ENCODE measurements at places on chromosomes 12 and 14.

GRCh38 chr14:104135904-104136471, 2.4 kb upstream of the KIF26A start:
- DNase-seq, result no peak

DNA sequence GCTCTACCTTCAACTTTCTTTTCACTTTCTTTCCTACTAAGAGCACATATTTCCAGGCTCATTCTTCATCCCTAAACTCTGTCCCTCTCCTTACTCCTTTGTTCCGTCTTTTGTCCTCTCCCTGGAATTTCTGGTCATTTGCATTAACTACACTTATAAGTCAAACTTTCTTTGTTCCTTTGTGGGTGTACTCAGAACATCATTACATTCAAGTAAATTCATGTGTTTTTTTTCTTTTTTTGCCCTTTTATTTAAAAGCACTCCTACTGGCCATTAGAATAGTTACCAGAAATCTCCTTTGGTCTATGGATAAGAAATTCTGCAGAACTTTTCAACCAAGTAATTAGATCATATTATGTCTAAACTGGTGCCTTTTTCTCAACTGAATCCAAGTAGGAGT, 802.6 kb downstream of the DIO2 start:
- DNase-seq, result no peak

DNA sequence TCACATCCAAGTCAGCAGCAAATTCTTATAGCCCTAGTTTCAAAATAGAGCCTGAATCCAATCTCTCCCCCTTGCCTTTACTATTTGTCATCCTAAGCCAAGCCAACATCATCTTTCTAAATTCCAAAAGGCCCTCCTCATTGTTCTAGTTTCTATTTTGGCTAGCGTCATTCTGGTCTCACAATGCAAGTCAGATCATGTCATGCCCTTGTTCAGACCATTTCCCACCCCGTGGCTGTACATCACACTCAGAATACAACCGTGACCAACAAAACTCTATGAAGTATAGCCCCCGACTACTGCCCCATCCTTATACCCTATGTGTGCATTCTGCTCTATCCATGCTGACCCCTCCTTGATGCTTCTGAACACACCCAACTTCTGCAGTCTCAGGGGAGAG, 12.3 kb upstream of the GNG2 start:
- DNase-seq, result no peak

GRCh38 chr12:112598626-112599025, 179.9 kb downstream of the PTPN11 start:
- no peak for DNase-seq

- DNase-seq, result no peak
These were observed 31.5 kb upstream of the ACTN1 start for GRCh38 chr14:69010648-69011047.

GRCh38 chr12:118061873-118062843, 1.2 kb upstream of the WSB2 start:
- DNase-seq, result no peak

DNA sequence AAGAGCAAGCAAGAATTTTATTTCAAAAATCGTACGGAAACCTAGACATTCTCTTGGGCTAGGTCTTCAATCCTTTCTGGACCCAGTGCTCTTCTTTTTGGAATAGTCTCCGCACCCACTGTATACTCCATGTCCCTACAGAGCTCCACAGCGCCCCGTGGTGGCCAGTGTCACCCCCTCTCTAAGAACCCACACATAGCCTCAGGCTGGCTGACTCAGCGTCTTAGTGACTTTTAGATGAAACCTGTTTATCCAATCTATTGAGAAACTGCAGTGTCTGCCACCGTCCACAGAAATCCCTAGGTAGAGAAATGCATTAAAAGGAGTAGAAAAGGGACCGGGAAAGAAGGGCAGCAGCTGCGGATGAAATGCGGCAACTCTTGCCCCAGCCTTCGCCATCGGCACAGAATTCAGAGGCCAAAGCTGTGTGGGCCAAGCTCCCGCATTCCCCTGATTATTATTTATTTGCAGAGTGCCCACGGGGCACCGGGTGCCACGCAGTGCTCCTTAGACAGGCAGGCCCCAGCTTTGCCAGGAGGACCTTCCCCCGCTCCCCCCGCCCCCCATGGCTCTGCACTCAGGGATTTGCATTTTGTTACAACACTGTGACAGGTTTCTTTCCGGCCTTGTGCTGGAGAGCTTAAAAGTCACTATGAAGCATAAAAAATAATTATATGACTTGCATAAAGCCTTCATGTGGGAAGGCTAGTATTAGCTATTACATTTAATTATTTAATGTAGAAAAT, 170.1 kb upstream of the FKBP4 start:
- DNase-seq, result no peak

- DNase-seq, result no peak
These were observed 909 bp upstream of the TAOK3 start for GRCh38 chr12:118373616-118374015.

- no peak for DNase-seq
These were observed 550 bp downstream of the TEAD4 start for GRCh38 chr12:2959505-2960389.

- DNase-seq, result peak; percentile 85
These were observed 3.4 kb downstream of the RHOF start for GRCh38 chr12:121789800-121790728.

DNA sequence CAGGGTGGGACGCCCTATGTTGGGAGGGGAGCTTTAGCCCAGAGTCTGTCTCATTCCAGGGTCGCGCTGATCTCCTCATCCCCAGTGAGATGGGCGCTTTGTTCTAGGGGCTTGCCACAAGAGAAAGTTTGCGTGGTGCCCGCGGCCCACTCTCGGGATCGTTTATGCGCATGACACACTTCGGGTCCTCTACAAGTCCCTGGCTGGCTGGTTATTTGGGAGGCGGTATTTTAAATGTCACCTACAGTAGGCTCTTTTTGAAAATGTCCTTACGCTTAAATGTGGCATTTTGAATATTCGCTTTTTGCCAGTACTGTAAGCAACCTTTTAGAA, 541 bp downstream of the GOLT1B start:
- DNase-seq, result peak; percentile 10

GRCh38 chr12:79857675-79858074, 77.2 kb downstream of the PPP1R12A start:
- no peak for DNase-seq

DNA sequence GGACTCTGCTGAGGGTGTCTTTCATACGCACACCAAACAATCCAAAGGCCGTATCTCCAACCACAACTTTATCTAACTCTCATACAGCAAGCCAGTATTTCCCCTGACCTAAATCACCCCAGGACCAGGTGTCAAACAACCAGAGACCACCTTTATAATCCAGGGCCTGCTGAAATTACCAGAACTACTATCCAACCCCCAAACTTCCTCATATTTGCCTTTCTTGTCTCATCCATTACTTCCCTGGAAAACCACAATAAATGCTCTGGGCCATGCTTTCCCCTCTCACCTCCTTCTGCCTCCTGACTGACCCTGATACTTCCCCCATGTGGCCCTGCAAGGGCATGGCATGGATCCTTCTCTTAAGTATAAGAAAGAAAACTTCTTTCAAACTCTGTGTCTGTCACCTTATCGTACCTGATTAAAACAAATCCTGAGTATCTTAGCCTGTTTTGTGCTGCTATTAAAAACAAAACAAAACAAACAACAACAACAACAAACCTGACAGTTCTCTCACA, 44.7 kb upstream of the CRACR2A start:
- no peak for DNase-seq

DNA sequence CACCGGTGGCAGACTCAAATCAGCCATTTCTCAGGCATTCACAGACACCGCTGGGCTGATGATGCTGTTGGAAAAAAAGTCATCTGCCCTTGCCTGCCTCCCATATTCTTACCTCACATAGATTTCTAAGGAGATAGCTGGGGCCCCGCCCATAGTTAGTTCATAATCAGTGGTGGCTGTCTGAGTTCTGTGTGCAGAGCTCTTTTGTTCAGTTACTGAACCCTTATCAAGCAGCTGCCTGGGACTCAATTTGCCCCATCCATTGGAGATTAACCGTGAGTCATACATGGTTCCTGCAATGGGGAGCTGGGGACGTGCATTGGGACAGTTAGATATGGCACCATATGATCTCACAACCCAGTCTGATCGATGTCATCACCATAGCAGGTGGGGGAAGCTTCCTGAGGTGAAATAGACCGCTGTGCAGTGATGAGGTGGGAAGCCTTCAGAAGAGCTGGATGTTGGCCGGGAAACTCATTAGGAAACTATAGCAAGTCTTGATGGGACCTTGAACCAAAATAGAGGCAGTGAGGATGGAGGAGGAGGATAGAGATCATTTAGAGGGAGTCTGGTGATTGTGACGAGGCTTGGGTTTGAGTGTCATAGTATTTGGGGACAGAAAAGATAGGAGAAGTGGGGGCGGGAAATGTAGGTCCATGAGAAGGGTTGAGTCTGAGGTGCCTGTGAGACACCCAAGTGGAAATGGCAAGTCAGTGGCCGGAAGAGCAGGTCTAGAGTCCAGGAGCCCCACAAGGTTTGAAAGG, 147.8 kb downstream of the GCH1 start:
- peak; percentile 69 for DNase-seq

DNA sequence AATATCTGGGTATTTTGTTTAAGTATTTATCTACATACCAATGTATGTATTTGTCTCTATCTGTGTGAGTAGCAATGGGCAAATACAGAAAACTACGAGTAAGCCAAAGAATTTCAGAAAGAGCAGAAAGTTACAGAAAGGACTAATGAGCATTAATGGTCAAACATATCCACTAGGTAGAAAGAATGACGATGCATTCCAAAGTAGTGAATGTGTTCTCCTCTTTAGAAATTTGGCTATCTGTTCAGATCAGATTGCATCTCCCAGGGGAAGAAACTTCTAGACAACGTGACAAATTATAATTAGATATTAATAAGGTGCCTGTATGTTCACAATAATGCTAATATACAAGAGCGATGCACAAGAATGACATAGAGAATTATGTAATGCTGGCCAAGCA, 194.5 kb upstream of the GZMB start:
- no peak for DNase-seq

DNA sequence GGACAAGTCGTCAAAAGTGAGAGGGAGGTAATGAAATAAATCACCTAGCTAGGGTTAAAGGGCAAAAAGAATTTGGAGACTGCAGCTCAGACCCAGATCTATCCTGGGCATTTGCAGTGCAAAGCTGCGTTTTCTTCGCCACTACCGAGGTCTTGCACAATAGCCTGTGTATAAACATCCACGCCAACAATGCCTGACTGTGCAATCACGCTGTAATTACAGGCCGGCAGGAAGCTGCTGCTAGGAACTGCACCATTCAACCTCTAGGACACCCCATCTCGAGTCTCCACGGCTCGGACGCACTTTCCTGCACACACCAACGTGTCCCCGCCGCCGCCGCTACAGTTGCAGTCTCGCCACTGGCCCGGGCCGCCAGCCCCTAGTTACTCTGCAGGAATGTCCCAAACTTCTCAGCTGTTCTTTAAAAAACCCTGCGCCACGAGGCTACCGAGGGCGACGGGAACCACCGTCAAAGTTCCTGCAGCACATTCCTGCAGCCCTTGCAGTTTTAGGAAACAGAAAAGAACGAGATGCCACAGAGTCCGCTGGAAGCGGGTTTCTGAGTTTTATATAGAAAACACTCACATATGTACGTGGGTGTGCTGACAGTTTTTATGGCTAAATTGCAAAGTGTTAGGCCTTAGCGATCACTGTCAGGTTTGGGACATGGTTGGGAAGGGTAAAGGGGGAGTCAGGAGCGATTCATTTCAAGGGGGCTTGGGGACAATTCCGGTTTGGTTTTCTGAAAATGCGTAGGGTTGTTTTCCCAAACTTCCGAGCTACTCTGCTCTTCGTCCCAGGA, 65.6 kb upstream of the PTGR2 start:
- DNase-seq, result peak; percentile 52

- DNase-seq, result no peak
These were observed 675 bp downstream of the NEDD8 start for GRCh38 chr14:24231263-24232120.
